ENCODE measurements at places on chromosomes 5 and 9. TPM values are rescaled to one million over a fixed set of nuclear protein-coding genes. Genes with fewer than 3 reads are reported as not detected.

The PLAC8L1 gene
- 0.95 TPM for total RNA-seq

The CD14 gene
- total RNA-seq = 0.17 TPM

The CKMT2 gene
- total RNA-seq = 4.3 TPM

The PCDHAC2 gene
- total RNA-seq = 2.7 TPM

The LCN6 gene
- not detected for total RNA-seq

The SLC45A2 gene
- total RNA-seq = 2.1 TPM

The ROPN1L gene
- total RNA-seq = 2.0 TPM

The FABP6 gene
- total RNA-seq = 0.85 TPM

The CCDC69 gene
- 11.2 TPM for total RNA-seq

The CCIN gene
- total RNA-seq = not detected

The FGF1 gene
- 0.12 TPM for total RNA-seq

The FOXI1 gene
- not detected for total RNA-seq

The CCDC192 gene
- total RNA-seq = 2.0 TPM

The LHFPL2 gene
- 17.9 TPM for total RNA-seq

The SURF2 gene
- total RNA-seq = 21.3 TPM

The SLC46A2 gene
- 0.14 TPM for total RNA-seq

The ABITRAM gene
- 21.7 TPM for total RNA-seq

The DNAI1 gene
- total RNA-seq = 4.4 TPM

The SLCO6A1 gene
- total RNA-seq = 0.43 TPM

The RNF183 gene
- total RNA-seq = 0.77 TPM

The FCN2 gene
- not detected for total RNA-seq

The GARIN3 gene
- total RNA-seq = not detected

The CAMK4 gene
- total RNA-seq = 15.6 TPM

The PCDHB7 gene
- 0.29 TPM for total RNA-seq

The GRXCR2 gene
- total RNA-seq = not detected

The CDC25C gene
- 4.1 TPM for total RNA-seq

The PCDHA5 gene
- total RNA-seq = 2.1 TPM

The FBP2 gene
- not detected for total RNA-seq

The S100Z gene
- 0.56 TPM for total RNA-seq

The FGD3 gene
- 5.5 TPM for total RNA-seq

The FAM81B gene
- 2.4 TPM for total RNA-seq

The CERCAM gene
- 47.3 TPM for total RNA-seq

The STOM gene
- 30.7 TPM for total RNA-seq

The ARID3C gene
- total RNA-seq = 0.26 TPM

The TBC1D9B gene
- 114 TPM for total RNA-seq

The IFNA21 gene
- not detected for total RNA-seq

The PFN3 gene
- not detected for total RNA-seq

The RPS14 gene
- 2,469 TPM for total RNA-seq

The CTXN3 gene
- total RNA-seq = not detected

The SCGB3A2 gene
- total RNA-seq = 1.4 TPM

The TMEM245 gene
- 49.2 TPM for total RNA-seq

The DND1 gene
- 2.6 TPM for total RNA-seq

The PHYHD1 gene
- 10.0 TPM for total RNA-seq

The FPGS gene
- total RNA-seq = 42.4 TPM

The NR2F1-AS1 gene
- total RNA-seq = 1.8 TPM

The IFNB1 gene
- total RNA-seq = not detected

The ENG gene
- 1.6 TPM for total RNA-seq

The ANGPTL2 gene
- 20.6 TPM for total RNA-seq
